ENCODE measurements at places on chromosomes 7 and 10.

DNA sequence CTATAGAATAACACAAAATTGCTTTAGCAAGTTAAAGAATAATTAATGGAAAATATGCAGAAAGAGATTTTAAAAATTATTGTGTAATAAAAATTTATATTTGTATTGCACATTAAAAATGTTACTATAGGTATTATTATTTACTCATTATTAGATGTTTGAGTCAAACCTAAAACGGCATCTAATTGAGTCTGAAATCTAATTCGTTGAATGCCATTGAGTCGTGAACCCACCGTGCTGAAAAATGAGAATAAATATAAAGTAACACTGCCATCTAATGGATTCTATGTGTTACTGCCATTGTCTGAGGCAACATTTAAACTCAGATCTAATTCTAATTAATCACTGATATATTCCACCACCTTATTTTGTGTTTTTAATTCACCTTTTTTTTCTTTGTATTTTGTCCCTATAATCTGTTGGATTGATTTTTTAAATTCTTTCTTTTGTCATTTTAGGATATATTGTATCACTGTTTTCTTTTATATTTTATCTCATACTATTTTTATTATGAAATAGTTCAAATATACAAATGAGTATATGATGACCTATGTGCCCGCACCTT, 62.2 kb downstream of the SAMD9 start:
- peak; percentile 46 for DNase-seq

- no peak for DNase-seq
These were observed 21.2 kb downstream of the TLX1 start for GRCh38 chr10:101152316-101152715.

GRCh38 chr7:101935521-101936141, 118.2 kb downstream of the CUX1 start:
- DNase-seq: no peak

- no peak for DNase-seq
These were observed 249.6 kb downstream of the ELFN1 start for GRCh38 chr7:1919539-1920265.

DNA sequence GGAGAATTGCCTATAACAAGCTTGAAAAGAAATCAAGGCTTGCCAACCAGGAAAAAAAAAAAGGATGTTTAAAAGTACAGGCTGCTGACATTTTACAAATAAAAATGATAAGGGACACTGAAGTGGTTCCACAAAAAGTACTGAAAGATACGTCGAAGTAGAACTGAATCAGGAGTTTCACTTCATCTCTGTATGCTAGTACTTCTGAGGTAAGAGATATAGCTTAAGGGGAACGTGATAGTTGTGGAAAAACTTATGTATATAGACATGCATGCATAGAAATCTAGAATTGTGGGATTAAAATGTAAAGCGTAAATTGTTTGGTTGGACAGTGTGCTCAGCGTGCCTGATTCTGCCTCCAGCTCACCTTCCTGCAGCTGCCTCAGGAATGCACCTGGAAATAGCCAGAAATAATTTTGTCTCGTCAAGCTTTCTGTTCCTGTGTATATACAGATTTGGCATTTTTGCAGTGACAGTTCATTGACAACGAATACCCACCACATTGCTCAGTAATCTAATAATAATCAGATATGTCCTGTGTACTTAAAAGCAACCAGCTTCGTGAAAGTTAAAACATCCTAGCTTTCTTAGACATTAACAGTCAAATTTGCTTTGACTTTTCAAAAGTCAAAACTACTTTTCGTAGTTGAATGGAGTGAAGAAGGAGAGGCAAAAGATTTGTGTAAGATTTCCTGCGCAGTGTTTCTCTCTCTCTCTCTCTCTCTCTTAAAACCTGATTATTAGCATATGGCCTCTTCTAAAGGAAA, 1.4 kb downstream of the SOSTDC1 start:
- no peak for DNase-seq

DNA sequence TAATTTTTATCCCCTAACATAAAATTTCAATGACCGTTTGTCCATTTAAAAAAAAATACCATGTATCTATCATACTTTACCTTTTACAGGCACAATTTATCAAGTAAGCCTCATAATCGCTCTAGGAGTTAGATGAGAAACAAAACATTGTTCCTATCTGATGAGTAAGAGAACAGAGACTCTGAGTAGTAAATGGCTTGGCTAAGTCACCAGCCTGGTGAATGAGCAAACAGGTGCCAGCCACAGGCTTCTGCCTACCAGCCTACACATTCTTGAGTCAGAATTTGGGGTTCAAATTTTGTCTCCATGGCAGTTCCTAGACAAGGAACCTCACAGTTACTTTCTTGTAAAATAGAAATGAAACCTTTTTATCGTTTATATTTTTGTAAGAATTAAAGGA, 235.4 kb downstream of the HGF start:
- no peak for DNase-seq

DNA sequence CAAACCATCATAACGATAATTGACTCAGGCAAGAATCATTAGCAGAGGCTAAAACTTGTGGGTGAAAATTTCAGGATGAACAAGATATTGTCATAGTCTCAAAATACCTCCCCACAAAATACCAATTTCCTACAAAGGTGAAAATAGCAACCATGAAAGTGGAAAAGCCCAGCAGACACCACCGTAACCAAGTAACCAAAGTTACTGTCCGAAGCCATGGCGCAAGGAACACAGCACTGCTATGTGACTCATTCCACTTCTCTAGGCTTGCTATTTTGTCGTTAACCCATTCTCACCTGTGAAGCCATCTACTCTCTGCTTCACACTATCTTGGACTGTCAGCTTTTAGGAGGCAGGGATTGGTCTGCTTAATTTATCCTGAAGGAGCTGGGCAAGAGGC, 113.8 kb upstream of the CACUL1 start:
- DNase-seq: no peak

GRCh38 chr10:111338805-111339204, 262.0 kb downstream of the ADRA2A start:
- DNase-seq: no peak

- DNase-seq: no peak
These were observed 106.8 kb downstream of the MBL2 start for GRCh38 chr10:52665821-52666220.

- DNase-seq: no peak
These were observed 199.9 kb downstream of the KCND2 start for GRCh38 chr7:120472892-120473291.

DNA sequence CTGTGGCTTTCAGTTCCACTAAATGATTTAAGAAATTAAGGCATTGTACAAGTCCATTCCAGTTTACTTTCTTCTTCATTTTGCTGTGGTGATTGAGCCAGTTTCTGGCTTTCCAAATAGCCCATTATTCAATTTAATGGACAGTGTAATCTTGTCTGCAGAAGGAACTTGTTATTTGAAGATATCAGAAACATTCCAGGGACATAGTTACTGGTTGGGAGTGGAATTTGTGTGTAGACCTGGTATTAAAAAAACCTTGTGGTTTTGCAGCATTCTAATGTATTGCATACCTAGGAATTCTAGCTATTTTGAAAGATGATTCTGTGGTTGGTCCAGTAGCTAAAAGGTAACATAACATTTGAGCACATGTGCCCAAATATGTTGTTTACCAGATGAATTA, 72.2 kb downstream of the MCU start:
- no peak for DNase-seq

DNA sequence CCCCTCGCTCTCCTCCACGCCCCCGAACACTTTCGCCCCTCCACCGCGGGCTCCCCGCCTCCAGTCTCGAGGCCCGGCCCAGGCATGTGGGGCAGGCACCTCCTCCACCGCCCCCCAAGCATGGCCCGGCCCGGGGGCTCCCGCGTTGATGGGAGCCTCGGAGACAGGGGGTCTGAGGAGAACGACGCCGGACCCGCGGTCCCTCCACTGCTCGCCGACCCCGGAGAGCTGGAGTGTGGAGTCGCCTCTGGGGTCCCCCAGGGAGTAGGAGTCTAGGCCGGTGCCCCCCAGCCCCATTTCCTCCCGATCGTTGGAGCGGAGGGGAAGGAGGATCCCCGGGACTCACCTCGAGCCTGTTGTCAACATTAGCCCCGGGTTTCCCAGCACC, 206 bp downstream of the UPF2 start:
- DNase-seq: peak; percentile 64

DNA sequence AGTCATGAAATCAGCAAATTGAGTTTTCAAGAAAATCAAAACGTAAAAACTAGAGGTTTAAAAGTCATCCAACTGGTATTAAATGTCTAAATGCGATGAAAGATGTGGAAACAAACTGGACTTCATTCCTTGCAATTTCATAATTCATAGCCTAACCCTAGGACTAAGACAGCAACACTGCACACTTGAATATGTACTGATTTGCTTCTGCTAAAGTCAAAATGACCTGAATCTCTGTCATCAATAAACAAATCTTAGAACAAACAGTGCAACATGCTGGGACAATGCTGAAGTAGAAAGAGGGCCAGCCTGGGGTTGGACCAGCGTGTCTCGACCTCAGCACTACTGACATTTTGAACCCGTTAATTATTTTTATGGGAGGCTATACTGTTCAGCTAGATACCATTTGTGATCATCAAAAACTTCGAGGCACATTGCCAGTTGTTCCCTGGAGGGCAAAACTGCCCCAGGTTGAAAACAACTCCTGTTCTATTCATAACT, 47.1 kb downstream of the MYOF start:
- no peak for DNase-seq

- DNase-seq: no peak
These were observed 32.6 kb downstream of the ANTXRL start for GRCh38 chr10:46319389-46319788.

DNA sequence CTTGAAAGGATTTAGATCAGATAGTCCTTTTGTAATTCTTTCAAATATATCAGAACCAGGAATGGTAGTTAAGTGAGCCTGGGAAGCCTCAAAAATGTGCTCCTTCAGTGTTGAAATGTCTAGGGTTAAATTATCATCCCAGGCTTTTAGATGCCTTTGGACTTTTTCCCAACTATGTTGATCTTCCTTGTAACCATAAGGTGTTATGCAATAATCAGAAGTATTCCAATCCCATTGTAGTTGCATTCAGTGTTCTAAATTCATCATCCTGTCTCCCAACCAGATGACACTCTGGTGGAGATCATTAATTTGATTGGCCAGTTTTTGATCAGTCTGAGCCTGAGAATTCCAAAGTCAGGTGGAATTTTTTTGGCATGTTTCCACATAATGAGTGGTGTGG, 35.1 kb upstream of the AKR1C2 start:
- no peak for DNase-seq

DNA sequence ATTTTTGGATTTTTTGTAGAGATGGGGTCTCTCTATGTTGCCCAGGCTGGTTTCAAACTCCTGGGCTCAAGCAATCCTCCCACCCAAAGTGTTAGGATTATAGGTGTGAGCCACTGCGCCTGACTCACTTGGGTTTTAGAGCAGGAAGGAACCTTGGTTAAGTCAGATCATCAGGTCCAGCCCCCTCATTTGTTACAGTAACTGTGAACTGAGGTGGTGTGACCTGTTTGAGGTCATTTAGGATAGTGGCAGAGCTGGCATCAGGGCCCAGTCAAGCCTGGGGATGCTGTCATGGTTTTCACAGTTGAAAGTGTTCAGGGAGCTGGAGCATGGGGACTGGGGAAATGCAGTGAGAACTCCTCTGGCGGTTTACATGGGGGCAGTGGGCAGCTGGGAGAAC, 159.6 kb downstream of the TAX1BP1 start:
- DNase-seq: no peak

- DNase-seq: no peak
These were observed 69.2 kb downstream of the SEMA3E start for GRCh38 chr7:83579740-83580139.
